ENCODE measurements at places on chromosomes 2 and 18. TPM values are rescaled to one million over a fixed set of nuclear protein-coding genes. Genes with fewer than 3 reads are reported as not detected.

DNA sequence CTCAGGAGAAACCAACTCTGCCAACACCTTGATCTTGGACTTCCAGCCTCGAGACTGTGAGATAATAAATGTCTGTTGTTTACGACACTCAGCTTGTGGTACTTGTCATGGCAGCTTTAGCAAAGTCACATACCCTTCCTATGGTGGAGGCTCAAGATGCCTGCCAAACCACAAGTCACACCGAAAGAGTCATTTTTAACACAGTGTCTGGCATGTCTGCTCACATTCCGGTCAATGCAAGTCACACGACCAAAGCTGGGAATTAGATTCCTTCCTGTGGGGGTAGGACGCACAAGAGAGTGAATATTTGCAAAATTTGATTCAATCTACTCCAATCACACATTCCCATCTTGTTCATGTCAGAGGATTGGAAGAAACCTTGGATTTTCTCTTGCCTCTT is 24.6 kb downstream of the KCNE4 start:
- no peaks in the 10 kb centered on the region for H3K36me3 ChIP-seq
- no peak for DNase-seq
- H3K27me3 ChIP-seq, result no peaks in the 10 kb centered on the region
- no peaks in the 10 kb centered on the region for H3K4me1 ChIP-seq
- no peak overlapping the region for H3K4me3 ChIP-seq

DNA sequence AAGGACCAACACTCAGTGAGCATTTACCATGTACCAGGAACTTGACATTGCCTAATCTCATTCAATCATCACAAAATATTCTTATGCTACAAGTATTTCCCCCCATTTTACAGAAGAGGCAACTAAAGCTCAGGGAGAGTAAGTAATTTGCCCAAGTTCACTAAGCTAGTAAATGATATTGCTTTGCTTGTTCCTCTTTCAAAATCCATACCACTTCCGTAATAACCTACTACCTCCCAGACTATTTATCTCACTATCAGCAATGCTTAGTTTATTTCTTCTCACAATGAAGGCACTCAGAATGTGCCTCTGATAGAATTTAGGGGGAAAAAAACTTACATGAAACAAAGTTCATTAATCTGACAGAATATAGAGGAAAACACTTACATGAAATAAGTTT is 1070.9 kb upstream of the FANCL start:
- DNase-seq, result no peak
- no peaks in the 10 kb centered on the region for H3K36me3 ChIP-seq
- H3K27me3 ChIP-seq, result no peaks in the 10 kb centered on the region
- no peaks in the 10 kb centered on the region for H3K4me1 ChIP-seq

- H3K27ac ChIP-seq, result no peak overlapping the region
- no peak overlapping the region for H3K4me3 ChIP-seq
- H3K36me3 ChIP-seq, result peaks cover 50% of the 10 kb centered on the region
- H3K27me3 ChIP-seq, result no peaks in the 10 kb centered on the region
- H3K4me1 ChIP-seq, result peaks cover 43% of the 10 kb centered on the region
These were observed 131.3 kb downstream of the MAP4K4 start for GRCh38 chr2:101828673-101829334.

GRCh38 chr2:71705171-71705960 is 252.0 kb downstream of the DYSF start:
- H3K36me3 ChIP-seq, result no peaks in the 10 kb centered on the region
- no peak overlapping the region for H3K4me3 ChIP-seq
- no peaks in the 10 kb centered on the region for H3K27me3 ChIP-seq

TUBB8B gene
- not detected for total RNA-seq

DNA sequence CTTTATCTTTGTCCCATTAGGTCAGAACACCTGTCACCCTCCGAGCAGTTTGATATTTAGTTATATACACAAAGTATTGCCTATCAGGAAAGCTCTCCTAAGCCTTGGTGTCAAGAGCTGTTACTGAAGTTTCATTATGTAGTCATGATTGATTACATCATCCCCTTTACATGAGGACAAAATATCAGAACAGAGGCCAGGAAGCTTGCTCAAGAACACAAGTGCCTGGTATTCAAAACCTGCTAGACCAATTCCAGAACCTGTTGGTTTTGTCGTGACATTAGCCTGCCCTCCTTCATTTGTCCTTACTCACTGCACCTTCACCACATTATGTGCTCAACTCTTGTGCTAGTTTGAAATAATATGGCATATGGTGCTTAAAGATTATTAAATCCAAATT is 377.1 kb downstream of the CDH19 start:
- H3K36me3 ChIP-seq, result no peaks in the 10 kb centered on the region
- H3K4me3 ChIP-seq, result no peak overlapping the region
- no peak overlapping the region for H3K27ac ChIP-seq
- H3K27me3 ChIP-seq, result no peaks in the 10 kb centered on the region

DNA sequence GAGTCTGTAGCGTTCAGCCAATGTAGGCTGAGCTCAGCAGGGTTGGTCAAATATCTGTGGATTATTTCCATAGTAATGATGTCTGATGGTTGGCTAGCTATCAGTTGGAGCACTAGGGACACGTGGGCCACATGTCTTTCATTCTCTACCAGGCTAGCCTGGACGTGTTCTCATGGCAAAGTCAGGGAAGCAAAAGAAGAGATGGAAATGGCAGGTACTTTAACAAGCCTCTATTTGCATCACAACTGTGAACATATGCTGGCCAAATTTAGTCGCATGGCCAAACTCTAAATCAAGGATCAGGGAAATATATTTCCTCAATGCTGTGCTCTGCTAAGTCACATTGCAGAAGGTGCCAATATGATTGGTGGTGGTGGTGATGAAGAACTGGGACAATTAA is 371.6 kb upstream of the CHST9 start:
- no peaks in the 10 kb centered on the region for H3K27me3 ChIP-seq
- no peak for DNase-seq
- no peaks in the 10 kb centered on the region for H3K4me1 ChIP-seq
- H3K4me3 ChIP-seq, result no peak overlapping the region
- H3K36me3 ChIP-seq, result no peaks in the 10 kb centered on the region

CTLA4 gene
- 49.8 TPM for total RNA-seq

CYP26B1 gene
- not detected for total RNA-seq

Data from CD4-positive, alpha-beta T cell (primary cell).